ENCODE measurements at places on chromosomes 16 and 17. TPM values are rescaled to one million over a fixed set of nuclear protein-coding genes. Genes with fewer than 3 reads are reported as not detected.

The CDH8 gene
- total RNA-seq: not detected

The CCL4 gene
- not detected for total RNA-seq

DNA sequence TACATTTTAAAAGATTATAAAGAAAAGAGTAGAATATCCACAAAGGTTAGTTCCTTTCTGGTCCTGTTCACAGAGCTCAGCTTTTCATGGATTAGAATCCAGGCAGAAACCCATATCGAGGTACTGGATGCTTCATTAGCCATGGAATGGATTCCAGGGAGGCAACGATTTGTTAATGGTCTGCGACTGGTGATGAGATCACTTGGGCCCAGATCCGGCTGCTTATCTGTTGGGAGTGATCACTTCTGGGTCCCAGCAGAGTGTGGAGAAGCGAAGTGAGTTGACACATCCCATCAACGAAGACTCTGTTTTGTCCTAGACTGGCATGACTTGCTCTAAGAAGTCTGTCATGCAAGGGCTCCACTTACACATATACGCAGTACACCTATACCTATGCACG is 165.8 kb downstream of the MAF start:
- no peak for DNase-seq
- H3K27ac ChIP-seq: no peak overlapping the region
- H3K4me1 ChIP-seq: no peaks in the 10 kb centered on the region
- peaks cover 53% of the 10 kb centered on the region for H3K27me3 ChIP-seq
- H3K36me3 ChIP-seq: no peaks in the 10 kb centered on the region

DNA sequence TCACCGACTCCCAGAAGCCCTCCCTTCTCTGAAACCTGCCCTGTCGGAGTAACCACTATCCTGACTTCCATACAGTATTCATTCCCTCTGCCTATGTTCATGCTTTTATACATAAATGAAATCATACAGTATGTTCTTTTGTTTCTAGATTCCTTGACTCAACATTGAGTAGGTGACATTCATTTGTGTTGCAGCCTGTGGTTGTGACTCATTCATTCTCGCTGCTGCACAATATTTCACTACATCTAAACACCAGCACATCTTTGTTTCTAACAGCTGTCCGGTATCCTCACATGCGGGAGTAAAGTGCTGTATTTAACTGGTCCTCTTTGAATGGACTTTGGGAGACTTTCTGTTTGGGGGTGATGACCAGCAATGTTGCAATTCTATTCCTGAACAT is 135.0 kb upstream of the FOXF1 start:
- DNase-seq: no peak
- no peak overlapping the region for H3K27ac ChIP-seq
- H3K27me3 ChIP-seq: peaks cover 94% of the 10 kb centered on the region
- no peak overlapping the region for H3K4me3 ChIP-seq
- H3K36me3 ChIP-seq: no peaks in the 10 kb centered on the region

DNA sequence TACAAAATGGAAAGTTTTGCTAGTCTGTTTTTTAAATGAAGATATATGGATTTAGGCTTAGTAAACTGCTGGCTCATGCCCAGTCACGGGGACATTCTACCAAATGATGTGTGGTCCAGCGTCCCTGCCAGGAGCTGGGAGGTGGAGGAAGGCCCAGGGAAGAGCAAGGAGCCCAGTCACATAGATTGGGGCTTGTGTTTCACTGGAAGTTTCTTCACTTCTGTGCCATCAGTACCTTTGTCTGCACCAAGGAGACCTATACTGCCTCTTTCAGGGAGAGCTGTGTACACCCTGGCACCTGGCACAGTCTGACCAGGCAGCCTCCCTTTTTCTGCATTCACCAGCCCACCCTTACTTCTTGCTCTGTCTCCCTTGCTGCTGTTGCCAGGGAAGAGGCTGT is 32.6 kb upstream of the ERN1 start:
- H3K27me3 ChIP-seq: no peaks in the 10 kb centered on the region
- H3K36me3 ChIP-seq: no peaks in the 10 kb centered on the region
- no peak for DNase-seq
- no peak overlapping the region for H3K27ac ChIP-seq
- no peaks in the 10 kb centered on the region for H3K4me1 ChIP-seq

DNA sequence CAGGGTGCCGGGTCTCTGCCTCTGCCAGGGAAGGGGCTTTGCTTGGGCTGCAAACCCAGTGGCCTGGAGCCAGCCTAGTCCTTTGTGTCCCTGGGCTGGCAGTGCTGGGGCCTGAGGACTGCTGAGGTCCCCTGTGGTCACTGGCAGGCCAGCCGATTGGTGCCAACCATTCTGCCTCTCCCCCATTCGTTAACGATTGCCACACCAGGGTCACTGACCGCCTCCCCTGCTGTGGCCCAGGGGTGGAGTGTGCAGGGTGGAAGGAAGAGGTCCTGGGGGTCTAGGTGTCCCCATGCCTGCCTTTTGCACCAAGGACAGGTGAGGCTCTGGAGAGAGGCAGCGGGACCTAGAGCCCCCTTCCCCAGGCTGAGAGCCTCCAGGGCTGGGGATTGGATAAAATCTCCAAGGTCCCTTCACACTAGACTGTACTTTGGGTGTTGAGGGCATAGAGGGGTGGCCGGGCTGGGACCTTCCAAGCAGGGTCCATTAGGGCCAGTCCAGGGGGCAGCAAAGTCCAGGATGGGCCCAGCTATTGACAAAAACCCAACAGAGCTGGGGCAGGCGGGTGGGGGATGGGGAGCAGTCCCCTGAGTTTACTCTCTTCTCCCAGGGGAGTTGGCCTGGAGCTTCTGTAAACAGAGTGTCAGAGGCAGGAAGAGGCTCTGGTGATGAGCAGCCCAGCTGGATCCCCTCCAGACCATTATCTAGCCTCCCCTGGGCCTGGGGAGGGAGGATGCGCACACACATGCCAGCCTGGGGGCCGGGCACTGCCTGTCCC is 1.1 kb downstream of the VASN start:
- H3K4me1 ChIP-seq: peaks cover 56% of the 10 kb centered on the region
- H3K27me3 ChIP-seq: no peaks in the 10 kb centered on the region
- H3K4me3 ChIP-seq: peak overlapping the region; percentile 75
- peak overlapping the region; percentile 33 for H3K27ac ChIP-seq
- DNase-seq: peak; percentile 52

Measured in Calu3 (cell line).